Urothelium cell line (cell line): ENCODE measurements at places on chromosomes 2 and 18.

DNA sequence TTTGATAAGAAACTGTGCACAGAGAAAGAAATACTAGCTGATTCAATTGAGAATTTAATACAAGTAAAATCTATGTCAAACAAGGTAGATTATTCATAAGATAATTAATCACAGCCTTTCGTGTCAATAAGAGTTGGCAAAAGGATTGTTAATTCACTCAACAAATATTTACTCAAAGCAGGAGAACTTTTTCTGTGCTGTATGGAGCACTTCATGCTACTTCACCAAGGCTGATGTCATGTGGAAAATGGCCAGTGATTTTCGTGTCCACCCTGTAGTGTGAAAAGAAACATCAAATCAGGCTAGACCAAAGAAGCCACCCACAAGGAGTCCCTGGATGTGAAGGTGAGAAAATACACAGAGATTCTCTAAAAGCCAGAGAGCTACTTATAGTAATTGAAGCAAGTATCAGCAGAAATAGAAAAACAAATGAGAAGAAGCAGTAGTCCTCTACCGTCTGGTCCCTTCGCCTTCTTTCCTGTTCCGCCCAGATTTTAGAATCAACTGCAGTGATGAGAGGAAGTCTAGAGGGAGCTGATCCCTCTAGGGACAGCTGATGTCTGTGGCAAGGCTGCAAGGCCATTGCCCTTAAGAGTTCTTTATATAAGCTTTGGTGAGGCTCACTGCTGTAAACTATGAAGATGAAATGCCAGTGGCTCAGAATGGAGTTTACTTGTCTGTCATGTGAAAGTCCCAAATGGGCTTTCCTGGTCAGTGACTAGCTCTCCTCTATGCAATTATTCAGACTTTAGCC is 201.3 kb upstream of the APCDD1 start:
- no peak for DNase-seq

- no peak for DNase-seq
Measured at GRCh38 chr2:12430407-12431133, 286.2 kb upstream of the TRIB2 start.

GRCh38 chr18:27198036-27198435 is 12.9 kb upstream of the CHST9 start:
- no peak for DNase-seq

DNA sequence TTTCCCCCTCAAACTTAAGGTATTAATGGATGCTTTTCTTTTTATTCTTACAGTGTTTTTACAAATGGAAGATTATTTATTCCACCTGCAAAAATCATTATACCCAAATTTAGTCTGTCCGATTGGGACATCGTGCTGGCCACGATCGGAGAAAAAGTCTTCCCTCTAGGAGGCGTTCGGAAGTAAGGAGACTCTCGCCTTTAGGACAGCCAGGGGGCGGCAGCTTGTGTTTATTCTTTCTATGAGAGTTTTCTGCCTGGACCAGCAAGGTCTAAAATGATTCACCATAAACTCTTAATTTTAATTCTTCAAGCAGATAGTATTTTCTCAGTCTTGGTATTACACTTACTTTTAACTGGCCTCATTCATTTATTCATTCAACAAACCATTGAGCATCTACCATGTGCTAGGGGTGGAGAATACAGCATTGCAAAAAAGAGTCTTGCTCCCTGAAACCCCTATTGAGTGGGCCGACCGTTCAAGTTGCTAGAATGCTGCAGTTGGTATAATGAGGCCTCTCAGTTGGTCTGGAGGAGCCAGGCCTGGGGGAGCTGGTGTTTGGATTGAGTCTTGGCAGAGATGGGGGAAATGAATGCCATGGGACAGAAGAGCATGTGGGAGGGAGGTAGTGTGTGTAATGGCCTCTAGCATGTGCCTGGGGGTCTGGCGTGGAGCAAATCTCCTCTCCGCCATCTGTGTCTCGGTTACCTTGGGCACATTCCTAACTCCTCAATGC is 38.7 kb downstream of the DCDC2C start:
- no peak for DNase-seq

GRCh38 chr18:76232779-76233178 is 262.3 kb downstream of the ZNF516 start:
- no peak for DNase-seq

DNA sequence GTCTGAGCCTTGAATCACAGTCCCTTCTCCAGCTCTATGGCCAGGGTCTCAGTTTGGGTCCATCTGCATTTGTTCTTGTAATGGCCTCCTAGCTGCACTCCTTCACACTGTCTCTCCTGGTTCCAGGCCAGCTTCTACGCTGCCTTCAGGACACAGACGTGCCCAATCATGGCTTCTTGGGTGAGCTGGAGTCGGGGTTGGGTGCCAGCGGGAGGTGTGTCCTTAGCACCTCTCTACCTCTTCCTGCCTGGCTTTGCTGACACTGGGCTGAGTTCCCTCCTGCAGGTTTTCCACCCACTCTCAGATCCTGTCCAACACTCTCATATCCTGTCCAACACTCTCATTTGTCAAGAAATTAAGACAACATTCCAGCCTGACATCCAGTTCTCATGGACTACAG is 9.6 kb downstream of the TRPM8 start:
- no peak for DNase-seq

DNA sequence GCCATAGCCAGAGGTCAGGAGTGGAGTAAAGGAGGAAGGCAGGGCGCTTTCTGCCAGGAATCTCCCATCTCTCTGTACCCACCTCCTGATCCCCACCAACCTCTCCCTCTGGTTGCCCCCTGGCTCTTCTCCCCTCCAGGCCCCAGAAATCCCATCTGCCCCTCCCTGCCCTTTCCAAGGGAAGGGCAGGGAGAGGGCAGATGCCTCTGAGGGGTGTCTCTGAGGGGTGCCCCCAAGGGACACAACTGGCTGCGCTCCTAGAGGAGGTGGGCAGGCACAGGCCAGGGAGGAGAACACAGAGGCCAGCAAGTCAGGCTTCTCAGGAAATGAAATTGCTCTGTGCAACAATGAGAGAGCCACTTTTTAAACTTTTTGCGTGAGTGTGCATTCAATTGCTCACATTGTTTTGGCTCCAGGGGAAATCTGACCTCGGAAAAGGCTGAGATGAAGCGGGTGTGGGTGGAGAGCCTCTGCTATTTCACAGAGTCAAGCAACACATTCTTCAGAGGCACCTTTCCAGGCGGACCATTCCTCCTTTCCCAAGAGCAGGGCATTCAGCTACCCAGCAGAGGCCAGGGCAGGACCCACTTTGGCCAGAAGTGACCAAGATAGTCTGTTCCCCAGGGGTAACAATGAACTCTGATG is 125.5 kb downstream of the SMAD7 start:
- DNase-seq = no peak

- DNase-seq = no peak
Measured at GRCh38 chr18:42893977-42894376, 221.5 kb downstream of the RIT2 start.

GRCh38 chr18:36496022-36496421 is 198.5 kb downstream of the FHOD3 start:
- no peak for DNase-seq

- no peak for DNase-seq
Measured at GRCh38 chr18:64116571-64117175, 32.2 kb downstream of the LINC00305 start.

DNA sequence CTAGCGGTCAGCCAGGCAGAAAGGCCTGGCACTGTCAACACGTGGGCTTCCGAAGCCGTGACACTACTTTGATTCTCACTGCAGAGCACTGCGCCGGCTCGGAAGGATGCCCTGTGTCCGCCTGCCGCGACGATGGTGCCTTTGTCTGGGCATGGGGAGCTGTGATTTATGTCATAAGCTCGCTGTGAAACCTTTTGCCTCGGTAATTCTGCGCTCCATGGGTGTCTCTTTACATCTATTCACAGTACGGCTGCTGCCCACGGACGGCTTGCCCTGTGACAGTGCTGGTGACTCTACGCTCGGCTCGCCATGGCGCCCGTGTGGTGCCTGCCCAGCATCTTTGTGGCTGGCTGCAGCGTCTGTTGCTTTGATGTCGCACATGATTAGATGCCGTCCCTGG is 43.1 kb upstream of the GBX2 start:
- no peak for DNase-seq

- DNase-seq = no peak
Measured at GRCh38 chr18:37160038-37160820, 331.3 kb downstream of the KIAA1328 start.

- DNase-seq = no peak
Measured at GRCh38 chr2:77818186-77818585, 296.0 kb upstream of the LRRTM4 start.

DNA sequence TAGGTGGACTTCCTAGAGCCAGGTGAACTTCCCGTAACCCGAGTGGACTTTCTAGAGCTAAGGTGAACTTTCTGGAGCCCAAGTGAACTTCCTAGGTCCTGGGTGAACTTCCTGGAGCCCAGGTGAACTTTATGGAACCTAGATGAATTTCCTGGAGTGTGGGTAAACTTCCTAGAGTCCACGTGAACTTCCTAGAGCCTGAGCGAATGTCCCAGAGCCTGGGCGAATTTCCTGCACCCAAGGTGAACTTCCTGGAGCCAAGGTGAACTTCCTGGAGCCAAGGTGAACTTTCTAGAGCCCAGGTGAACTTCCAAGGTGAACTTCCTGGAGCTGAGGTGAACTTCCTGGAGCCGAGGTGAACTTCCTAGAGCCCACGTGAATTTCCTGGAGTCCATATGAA is 70.0 kb downstream of the RTP5 start:
- no peak for DNase-seq

- DNase-seq = no peak
Measured at GRCh38 chr18:39225373-39225772, 1659.8 kb upstream of the CELF4 start.

GRCh38 chr2:30738141-30738911 is 68.9 kb downstream of the CAPN13 start:
- no peak for DNase-seq

DNA sequence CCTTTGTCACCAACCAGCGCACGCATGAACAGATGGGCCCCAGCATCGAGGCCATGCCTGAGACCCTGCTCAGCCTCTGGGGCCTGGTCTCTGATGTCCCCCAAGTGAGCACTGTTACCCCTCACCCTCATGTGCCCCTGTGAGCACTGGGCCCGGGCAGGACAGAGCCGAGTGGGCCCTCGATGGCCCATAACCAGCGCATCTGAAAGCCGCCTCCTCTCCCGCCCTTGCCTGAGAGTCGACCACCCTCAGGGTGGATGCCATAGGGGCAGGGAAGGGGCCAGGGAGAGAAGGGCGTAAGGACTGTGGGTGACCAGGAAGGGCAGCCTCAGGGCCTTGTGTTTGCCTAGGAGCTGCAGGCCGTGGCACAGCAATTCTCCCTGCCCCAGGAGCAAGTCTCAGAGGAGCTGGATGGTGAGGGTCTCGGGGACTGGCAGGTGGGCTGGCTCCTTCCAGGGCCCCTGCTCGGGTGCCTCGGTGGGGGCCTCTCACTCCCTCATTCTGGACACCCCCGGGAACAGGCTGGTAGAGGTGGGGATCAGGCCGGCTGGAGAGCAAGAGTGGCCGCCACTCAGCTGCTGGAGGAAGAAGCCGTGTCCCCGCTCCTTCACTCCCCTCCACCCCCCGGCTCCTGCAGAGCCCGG is 2.1 kb downstream of the PROM2 start:
- no peak for DNase-seq

DNA sequence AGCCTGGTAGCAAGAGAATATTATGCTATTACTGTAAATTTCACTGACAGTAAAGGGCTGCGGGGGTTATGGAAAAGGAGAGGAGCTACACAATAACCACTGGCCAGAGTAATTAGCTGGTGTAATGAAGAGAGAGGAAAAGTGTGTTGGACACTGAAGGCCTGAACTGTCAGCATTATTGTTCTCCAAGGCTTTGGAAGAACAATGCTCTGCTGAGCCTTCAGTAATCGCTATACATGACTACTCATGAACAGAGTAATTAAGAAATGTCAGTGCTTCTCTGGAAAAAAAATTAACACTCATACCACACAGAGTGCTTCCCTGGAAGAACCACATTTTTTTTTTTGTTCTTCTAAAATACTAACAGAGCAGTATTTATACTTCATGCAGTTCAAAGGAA is 931.3 kb downstream of the CPS1 start:
- no peak for DNase-seq

DNA sequence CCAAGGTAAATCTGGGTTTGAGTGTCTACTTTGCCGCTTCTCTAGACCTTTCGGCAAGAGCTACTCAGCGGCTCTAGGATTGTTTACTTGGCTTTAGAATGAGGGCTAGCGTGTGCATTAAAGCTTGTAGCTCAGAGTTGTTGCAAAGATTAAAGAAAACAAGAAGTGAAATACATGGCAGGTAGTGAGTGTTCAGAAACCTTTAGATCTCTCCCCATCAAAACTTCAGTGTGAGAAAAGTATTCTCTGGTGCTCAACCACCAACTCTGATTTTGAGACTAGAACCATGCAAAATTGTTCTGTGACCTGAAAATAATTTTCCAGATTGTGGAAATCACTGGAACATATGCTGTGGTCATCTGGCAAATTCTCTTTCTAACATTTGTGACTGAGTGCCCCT is 512.0 kb downstream of the CMPK2 start:
- no peak for DNase-seq

DNA sequence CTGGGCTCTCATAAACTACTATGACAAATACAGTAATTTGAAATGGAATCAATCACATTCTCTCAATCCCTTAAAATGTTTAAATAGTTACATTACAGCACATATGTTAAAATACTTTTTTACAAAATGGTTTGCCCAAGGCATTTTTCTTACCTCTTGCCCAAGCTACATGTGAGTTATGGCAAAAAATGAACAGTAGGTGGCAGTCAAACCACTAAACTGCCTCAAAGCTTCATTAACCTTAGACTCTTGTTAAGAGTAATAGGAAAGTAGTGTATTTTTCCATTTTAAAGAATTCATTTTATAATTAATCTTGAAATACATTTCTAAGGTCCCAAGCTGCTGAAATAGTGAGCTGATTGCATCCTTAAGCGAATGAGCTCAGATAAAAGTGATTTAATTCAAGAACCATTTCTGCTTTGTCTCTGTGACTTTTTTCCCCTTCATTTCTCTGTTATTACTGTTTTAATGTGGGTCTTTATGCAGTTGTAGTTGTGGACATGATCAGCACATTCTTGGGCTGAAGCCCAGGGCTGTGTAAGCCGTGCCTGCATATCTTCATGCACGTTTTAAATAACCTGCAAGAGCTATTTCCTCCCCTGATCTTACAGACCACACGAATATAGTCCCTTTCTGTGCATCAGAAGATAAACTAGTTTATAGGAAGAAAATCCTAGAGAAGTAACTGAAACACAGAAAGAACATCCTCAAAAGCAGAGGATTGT is 311.8 kb downstream of the LNPK start:
- DNase-seq = peak; percentile 21

DNA sequence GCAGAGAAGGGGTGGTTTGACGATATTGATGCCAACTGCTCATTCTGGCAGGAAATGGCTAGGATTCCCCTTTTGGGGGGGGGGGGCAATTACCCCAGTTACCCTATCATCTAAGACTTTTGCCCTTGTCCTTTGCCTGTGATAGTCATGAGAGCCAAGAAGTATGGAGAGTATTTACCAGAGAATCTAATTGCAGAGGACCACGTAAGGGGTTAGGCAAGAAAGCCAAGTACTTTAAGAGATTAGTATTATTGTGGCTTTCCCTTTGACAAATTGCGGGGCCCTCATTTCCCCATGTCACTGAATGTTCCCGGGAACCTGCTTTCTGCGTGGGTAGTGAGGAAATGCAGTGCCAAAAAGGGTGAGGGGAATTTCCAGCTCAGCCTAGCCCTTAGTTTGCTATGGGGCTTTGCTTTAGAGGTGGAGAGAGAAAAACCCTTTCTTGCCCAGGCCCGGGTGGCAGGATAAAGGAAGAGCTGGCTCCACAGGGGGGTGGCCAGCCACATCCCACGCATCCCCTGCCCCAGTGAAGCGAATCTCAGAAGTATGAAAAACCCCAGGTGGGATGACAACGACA is 1.5 kb downstream of the AQP4 start:
- DNase-seq = no peak
